ENCODE measurements at places on chromosomes 6 and 20.

- DNase-seq = no peak
Observed at GRCh38 chr6:45757443-45758130, 258.1 kb downstream of the CLIC5 start.

GRCh38 chr20:59994697-59995122 lies 36.5 kb downstream of the CDH26 start:
- no peak for DNase-seq

GRCh38 chr6:30719356-30719755 lies 796 bp upstream of the TUBB start:
- no peak for DNase-seq

DNA sequence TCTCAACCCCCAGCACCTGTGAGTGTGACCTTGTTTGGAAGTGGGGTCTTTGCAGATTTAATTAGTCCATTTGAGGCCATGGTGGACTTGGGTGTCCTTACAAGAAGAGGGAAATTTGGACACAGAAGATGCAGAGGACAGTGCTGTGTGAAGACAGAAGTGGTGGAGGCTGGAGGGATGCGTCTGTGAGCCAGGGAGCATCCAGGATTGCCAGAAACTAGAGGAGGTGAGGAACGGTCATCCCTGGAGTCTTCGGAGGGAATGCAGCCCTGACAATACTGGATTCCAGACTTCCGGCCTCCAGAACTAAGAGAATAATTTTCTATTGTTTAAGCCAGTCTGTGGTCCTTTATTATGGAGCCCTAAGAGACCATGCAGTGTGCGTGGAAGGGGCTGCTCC lies 22.9 kb upstream of the NPBWR2 start:
- no peak for DNase-seq

- no peak for DNase-seq
Observed at GRCh38 chr20:1861347-1861976, 33.7 kb upstream of the SIRPA start.

GRCh38 chr20:6579417-6579816 lies 188.1 kb upstream of the BMP2 start:
- no peak for DNase-seq

DNA sequence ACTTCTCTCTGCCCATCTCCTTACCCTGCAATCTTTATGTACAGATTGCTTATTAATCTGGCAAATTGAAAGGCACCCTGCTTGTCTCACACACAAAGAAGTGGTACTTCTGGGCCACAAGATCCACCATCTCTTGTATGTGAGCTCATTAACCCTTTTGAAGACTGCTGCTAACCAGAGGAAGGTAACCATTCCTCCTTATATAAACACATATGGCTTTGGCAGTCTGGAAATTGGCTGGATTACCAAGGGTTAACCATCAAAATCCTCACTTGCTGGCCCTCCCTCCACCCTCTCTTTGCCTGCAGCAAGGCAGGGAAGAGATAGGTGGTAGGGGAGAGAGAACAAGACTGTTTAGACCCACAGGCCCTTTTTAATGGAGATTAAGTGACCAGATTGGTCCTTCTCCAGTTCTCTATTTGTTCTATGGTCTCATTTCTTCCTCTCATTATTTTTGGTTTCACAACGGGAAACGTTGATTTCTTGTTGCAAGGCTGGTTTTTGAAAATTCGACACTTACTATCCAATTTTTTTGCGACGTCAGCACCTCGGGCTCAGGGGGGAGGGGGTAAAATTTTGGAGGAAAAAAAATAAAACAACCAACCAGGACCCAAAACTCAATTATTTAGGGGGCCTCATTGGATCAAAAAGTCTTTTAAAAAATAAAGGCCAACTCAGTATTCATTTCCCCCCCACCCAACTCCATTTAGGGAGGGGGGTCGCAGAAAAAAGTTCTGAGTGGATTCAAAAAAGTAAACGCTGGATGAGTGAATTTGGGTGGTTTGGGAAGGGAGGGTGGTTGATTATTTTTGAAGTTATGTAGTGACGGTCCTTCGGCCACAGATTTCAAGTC lies 859 bp downstream of the PPP1R10 start:
- no peak for DNase-seq

DNA sequence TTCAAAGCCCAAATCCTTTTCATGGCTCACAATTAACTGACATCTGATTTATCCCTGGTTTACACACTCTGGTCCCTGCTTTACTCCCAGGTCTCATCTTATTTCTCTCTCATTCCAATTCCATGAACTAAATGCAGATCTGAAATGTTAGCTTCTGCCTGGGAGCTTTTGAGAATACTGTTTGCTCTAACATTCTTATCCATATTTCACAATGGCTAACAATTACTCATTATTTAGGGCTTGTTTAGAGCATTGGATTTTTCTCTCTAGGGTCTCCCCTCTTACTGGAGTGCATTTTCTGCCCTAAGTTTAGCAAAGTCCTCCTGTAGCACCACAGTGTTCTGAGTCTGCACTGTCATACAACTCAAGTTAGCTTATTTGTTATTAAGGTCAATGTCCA lies 121.5 kb upstream of the HCRTR2 start:
- no peak for DNase-seq

DNA sequence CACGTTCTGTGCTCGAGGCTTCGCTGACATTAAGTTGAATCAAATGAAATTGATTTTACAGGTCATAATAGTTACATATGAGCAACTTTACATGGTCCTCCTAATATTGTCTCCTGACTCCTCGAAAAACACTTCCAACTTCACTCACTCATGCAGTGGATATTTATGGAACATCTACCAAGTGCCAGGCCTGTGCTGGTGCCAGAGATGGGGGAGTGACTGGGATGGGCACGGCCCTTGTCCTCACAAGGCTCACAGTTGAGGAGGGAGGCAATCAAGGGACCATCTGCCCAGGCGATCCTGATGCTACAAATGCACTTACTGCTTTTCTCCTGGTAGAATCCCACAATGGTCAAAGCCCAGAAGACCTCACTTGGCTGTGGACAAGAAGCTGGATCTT lies 426.4 kb downstream of the PREX1 start:
- no peak for DNase-seq

- DNase-seq = no peak
Observed at GRCh38 chr20:22379472-22379871, 204.9 kb downstream of the FOXA2 start.

GRCh38 chr6:45741437-45742171 lies 274.1 kb downstream of the CLIC5 start:
- peak; percentile 20 for DNase-seq

DNA sequence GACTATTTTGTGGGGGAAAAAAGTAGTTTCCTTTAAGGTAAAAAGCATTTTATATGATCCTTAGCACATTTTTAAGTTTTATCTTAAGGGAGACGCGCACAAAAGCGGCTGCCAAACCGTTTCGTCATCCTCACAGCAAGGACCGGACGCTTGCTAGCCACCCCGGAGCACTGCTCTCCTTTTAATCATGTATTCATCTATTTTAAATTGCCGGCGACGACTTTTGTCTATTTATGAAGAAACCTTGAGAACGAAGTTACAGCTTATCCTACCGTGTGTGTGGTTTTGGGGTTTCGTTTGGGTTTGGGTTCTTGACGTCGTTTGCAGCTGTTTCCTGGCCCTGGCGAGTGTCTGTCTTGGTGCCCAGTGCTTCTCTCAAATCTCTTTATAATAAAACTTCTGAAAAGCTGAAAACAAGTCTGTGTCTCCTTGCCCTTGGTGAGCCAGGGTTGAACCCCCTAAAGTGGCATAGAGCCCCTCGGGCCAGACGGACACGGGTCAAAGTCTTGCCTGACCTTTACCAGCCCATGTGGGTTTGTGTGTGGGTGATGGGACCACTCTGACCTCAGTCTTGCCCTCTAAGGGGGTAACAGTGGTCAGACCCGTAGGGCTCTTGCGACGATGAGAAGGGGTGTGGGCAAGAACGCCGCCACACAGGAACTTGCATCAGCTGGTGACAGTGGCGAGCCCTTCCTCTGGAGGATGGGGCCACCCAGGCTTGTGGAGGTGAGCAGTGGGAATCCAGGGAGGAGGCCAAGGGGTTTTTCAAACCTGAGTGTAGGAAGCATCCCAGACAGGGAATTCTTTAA lies 117.6 kb downstream of the JPH2 start:
- DNase-seq = no peak

DNA sequence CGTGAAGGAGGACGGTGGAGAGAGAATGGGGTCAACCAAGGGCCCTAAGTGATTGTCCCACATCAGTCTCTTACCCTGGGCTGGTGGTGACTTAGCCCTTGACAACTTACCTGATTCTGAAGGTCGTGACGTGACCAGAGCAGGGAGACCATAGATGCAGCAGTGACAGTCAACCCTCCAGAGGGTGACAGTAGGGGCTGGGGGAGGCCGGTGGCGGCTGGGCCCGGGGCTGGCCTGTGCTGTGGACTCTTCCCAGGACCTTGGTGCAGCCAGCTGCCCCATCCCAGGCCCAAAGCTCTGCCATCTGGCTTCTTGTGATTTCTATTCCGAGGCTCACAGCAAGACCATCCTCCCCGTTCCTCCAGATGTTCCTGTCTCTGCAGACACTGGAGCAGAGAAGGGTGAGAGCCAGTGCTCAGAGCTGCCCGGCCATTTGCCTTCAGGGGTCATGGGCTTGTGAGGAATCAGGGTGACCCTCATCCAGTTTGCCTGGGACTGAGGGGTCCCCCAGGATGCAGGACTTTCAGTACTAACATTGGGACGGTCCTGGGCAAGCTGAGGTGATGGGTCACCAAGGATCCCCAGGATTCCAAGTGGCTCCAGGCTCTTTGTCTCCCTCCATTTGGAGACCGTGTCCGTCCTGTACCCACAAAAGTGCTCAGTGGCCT lies 36.0 kb downstream of the SUMO4 start:
- DNase-seq = no peak

GRCh38 chr6:115977220-115977619 lies 83.5 kb downstream of the FRK start:
- no peak for DNase-seq

GRCh38 chr6:107717781-107718180 lies 106.3 kb downstream of the SCML4 start:
- no peak for DNase-seq

DNA sequence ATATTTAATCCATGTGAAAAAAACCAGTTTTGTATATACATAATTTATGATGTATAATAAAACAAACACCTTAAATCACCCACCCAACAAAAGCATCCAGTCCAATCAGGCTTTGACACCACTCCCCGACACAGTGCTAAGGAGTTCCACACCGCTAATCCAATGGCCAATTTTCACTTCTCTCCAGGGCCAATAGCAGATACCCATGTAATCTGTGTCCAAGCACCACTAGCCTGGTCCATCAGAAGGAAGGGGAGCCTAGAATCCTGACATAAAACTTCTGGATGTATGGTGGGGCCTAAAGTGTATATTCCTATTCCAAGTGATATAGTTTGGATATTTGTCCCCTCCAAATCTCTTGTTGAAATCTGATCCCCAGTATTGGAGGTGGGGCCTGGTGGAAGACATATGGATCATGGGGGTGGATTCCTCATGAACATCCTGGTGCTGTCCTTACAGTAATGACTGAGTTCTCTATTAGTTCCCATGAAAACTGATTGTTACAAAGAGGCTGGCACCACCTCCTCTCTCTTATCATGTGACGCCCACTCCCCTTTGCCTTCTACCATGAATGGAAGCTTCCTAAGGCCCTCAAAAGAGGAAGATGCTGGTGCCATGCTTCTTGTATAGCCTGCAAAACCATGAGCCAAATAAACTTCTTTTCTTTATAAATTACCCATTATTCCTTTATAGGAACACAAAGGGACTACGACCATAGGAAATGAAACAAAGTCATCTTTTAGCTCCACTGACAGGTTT lies 20.8 kb downstream of the RALGAPA2 start:
- no peak for DNase-seq

DNA sequence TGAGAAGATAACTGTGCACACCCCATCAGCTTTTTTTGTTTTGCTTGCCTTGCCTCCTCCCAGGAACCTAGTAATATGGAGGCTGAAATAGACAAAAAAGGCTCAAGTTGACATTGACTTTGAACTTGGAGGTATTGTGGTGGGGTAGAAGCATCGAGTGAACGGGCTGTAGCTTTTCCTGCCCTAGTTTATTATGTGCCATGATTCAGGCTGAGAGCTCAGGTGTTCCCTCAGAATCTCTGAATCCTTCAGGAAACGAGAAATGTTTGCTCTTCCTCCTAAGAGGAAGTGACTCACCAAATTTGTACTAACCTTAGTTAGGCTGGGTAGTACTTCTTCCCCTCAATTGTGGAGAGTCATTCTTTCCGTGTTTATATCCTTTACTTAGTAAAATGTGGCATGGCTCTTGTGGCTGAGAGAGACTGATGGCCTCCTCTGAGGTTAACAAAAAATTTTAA lies 98.8 kb downstream of the SASH1 start:
- no peak for DNase-seq

- DNase-seq = no peak
Observed at GRCh38 chr6:127941228-127941627, 40.4 kb upstream of the THEMIS start.

DNA sequence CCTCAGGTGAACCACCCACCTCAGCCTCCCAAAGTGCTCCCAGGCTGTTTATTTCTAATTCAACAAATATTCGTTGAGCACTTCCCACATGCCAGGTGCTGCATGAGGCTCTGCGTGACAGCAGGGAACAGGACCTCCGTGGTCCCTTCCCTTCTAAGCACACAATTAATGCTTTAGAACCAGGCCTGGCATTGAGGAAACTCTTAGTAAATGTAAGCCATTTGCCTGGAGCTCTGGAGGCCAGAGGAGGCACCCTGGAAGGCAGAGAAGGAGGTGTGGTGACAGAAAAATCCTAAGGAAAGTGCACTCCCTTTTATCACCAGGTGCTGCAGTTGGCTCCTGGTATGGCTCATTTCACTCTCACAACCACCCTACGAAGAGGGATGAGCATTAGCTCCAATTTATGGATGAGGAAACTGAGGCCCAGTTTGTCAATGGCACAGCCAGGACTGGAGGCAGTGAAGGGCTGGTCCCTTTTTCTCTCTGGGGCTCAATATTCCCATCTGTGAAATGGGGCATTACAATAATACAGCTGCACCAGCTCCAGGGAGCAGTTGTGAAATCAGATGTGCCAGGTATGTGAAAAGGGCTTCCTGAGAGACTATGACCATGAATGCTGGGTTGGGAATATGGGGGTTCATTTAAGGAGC lies 8.1 kb upstream of the ID1 start:
- no peak for DNase-seq

GRCh38 chr6:28810659-28811053 lies 113.1 kb downstream of the TRIM27 start:
- DNase-seq = no peak

DNA sequence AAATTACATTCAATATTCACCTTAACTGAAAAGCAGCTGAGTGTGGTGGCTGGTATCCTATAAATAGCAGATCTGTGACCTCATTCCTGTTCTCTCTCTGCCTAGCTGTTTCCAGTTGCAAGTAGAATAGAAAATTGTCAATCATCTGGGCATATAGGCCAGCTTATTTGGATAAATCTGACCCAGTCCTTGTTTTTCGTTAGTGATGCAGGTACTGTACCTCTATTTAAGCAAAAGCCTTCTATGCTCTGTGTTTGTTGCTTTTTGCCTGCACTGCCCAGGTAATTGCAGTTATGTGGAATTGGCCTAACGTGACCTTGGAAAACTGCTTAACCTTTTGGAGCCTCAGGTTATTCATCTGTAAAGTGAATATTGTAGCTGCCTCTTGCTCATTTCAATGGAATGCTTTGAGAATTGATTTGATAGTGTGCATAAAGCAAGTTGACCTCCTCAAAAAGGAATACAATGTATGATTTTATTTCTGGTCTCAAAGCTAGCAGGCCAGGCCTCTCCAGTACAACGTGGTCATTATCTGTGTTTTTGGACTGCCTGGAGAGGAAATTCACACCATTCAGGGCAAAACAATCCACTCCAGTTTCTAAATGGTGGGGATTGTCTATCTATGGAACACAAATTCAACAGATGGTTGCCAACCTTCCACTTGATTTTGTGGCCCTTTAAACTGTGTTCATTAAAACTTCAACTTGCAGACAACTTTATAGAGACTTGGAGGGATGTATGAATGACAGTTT lies 508.7 kb upstream of the CITED2 start:
- DNase-seq = no peak
